ENCODE measurements at places on chromosomes 6 and 20. TPM values are rescaled to one million over a fixed set of nuclear protein-coding genes. Genes with fewer than 3 reads are reported as not detected.

Gene SLC32A1
- total RNA-seq, result not detected

Gene SYNDIG1
- total RNA-seq, result not detected

Gene CYP24A1
- total RNA-seq, result 6.9 TPM

Gene SERAC1
- 15.1 TPM for total RNA-seq

Gene TUBB
- total RNA-seq, result 131 TPM

Gene LINC00237
- not detected for total RNA-seq

Gene CST4
- not detected for total RNA-seq

Gene FAM209B
- total RNA-seq, result 0.26 TPM

Gene SAMHD1
- total RNA-seq, result 2.2 TPM

Gene FHL5
- not detected for total RNA-seq

Gene GUCA1A
- total RNA-seq, result not detected

Gene PKHD1
- not detected for total RNA-seq

DNA sequence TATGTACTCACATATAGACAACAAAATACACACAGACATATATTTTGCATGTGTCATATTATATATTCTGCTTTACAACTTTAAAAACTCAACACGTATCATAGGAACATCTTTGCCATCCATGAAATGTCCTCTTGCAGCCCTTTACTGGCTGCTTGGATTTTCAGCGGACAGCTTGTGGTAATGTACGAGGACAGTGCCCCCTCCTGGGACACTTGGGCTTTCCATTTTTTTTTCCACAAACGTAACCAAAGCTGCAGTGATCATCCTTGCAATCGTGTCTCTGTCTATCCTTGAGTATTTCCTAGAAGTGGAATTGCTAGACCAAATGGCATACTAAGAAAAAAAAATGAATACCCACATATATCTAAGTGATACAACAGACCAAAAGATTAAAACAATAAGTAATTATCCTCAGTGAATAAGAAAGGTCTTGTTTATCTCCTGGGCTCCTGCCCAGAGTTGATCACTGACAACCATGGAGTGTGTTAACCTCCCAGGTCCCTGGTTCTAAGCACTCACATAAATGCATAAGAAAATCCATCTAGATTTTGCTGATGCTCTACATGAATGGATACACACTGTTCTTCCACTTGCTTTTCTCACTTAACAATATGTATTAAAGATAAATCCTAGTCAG is 18.1 kb downstream of the BPI start:
- DNase-seq, result peak; percentile 51

DNA sequence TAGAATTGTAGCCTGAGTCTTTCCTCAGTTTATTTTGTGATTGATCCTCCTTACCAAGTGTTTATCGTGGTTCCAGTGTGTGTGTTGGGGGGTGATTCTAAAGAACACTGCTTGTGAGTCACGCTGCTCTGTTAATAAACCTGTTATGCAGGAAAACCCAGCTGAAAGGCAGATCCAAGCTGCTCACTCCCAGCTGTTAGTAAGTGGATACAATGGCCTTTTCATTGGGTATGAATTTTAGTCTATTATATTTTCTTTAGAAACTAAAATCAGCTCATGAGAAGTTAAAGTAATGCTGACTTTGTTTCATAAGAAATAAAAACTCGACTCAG is 12.2 kb upstream of the DSTN start:
- DNase-seq, result peak; percentile 97

DNA sequence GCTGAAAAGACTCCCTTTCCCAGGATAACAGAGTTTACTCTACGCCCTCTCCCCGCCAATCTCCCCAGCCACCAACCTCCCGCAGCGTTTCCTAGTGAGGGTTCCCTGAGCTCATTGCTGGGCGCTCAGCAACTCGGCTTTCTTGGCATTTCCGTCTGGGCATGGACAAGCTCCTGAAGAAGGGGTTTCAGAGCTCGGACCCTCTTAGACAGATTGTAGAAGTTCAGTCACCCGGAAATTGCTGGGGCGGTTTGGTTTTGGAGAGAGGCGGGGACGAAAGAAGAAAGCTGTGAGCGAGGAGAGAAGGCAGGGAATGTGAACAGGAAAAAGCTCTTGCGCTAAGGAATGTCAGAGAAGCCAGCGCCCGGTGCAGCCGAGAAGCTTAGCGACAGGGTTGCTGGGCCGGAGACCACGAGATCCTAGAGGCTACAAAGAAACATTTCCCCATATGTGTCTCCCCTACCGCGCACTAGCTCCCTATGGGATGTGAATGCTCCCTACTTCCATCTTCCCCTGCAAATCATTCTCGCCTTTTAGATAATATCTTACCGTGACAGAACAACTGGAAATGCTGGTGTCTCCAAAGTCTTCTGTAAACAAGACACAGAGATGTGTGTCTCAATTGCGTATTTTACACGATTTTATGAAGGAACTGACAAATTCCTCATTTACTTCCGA is 15.8 kb downstream of the POM121L2 start:
- peak; percentile 38 for DNase-seq

DNA sequence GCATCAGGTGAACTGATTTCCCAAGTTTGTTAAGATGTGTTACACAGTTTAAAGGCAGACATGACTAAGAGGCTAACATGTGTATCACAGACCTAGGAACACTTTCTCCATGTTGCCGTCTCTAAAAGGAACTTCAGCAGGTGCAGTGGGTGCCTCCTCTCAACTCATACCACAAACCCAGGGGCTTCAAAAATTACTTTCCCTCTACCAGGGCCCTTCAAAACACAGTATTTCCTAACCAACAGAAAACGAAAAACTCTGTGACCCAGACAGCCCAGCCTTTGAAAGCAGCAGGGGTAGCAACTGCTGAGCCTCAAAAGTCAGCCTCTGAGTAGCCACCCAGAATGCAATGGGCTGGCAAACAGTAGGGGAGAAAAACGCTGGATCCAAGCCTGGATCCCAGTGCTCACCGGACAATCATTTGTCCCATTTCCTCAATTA is 28.5 kb downstream of the B4GALT5 start:
- DNase-seq, result no peak

DNA sequence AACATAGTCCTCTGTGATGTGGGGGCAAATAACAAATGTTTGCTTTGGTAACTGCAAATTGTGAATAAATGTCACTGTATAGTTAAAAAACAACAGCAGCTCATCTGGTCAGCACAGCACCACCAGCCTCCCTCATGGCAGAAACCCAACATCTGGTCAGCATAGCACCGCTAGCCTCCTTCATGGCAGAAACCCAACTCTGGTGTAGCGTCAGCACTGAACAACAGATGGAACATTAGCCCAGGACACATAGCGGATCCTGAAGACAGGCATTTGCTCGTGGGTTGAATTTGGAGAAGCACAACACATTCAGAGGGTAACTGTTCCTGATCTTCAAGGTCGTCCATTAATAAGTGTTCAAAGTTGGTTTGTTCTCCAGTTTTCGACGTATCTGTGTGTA is 265.9 kb downstream of the DLL1 start:
- DNase-seq, result no peak

GRCh38 chr20:63423751-63424150 is 48.7 kb downstream of the KCNQ2 start:
- no peak for DNase-seq

DNA sequence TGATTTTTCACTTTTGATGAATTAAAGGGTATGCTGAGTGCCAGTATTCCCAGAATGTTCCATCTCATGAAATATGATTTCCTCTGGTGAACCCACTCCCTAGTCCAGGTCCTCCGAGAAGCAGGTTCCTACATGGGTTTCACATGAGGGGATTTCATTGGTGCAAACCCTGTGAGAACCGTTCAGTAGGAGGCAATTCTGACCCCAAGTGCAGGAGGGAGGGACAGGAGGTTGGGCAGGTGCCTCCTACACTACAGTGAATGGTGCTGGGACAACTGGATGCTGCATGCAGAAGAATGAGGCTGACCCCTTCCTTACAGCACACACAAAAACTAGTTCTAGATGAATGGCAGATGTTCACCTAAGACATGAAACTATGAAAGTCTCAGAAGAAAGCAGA is 5.1 kb upstream of the ULBP2 start:
- no peak for DNase-seq

- DNase-seq, result no peak
These were observed 28.6 kb upstream of the NOTCH4 start for GRCh38 chr6:32252331-32253009.

- DNase-seq, result no peak
These were observed 48.6 kb downstream of the KDM1B start for GRCh38 chr6:18203786-18204185.

GRCh38 chr6:73194744-73195143 is 30.6 kb downstream of the KHDC1L start:
- DNase-seq, result no peak

- DNase-seq, result peak; percentile 17
These were observed 154.6 kb upstream of the SOX4 start for GRCh38 chr6:21438986-21439352.

DNA sequence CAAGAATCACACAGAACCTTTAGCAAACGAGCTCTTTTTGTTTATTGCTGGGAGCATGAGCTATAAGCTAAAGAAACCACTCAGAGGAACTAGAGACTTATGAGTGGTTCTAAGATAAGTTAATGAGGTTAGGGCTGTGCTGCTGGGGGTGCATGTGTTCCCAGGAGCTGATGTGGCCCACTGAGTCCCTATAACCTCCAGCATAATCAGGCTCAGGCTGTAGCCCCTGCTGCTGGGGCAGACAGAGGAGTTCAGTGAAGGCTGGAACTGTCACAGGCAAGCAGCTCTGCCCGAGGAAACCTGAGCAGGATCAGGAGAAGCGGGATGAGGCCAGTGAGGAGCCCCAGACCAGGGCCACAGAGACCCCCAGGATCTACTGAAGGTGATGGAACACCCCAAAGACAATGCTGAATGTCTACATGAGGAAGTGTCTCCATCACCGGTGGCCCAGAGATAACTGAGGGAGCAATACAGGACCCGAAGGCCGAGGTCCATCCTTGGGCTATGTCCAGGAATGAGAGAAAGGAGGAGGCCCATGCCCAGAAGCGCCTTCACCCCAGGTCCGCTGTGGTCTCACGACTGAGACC is 17.3 kb downstream of the TUBB2B start:
- no peak for DNase-seq

DNA sequence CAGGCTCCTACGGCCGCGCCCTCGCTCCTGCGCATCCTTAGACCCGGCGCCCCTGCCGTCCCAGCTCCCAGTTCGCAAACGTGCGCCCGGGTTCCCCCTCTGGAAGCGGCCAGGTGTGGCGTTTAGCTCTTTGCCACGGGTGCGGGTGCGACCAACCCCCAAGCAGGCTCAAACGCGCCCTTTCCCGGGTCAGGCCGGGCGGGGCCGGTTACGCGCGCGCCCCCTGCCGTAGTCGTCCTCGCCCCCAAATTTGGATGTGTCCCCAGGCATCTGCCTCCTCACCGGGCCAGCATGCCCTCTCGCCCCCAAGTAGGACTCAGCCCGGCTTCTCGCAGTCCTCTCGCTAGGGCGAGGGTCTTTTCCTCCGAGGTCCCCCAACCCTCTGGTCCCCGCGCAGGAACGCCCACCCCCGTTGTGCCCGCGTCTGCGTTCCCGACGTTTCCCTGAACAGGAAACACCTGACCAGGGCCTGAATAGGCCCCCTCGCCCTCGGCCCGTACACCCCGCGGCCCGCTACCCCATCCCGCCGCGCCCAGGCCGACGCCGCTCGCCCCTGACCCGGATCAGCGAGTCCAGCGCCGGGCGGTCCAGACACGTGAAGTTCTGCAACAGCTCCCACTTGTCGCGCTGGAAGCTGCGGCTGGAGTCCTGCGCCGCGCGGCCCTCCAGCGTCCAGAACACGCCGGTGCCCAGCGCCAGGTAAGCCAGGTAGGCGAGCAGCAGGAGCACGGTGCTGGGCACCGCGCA is 520 bp downstream of the KCNK17 start:
- DNase-seq, result no peak

GRCh38 chr6:39822846-39823815 is 31.0 kb downstream of the DAAM2 start:
- DNase-seq, result no peak

GRCh38 chr20:18287546-18287914 is 797 bp upstream of the ZNF133 start:
- DNase-seq, result no peak

- DNase-seq, result no peak
These were observed 288.3 kb upstream of the ZNF337 start for GRCh38 chr20:25984933-25985332.

DNA sequence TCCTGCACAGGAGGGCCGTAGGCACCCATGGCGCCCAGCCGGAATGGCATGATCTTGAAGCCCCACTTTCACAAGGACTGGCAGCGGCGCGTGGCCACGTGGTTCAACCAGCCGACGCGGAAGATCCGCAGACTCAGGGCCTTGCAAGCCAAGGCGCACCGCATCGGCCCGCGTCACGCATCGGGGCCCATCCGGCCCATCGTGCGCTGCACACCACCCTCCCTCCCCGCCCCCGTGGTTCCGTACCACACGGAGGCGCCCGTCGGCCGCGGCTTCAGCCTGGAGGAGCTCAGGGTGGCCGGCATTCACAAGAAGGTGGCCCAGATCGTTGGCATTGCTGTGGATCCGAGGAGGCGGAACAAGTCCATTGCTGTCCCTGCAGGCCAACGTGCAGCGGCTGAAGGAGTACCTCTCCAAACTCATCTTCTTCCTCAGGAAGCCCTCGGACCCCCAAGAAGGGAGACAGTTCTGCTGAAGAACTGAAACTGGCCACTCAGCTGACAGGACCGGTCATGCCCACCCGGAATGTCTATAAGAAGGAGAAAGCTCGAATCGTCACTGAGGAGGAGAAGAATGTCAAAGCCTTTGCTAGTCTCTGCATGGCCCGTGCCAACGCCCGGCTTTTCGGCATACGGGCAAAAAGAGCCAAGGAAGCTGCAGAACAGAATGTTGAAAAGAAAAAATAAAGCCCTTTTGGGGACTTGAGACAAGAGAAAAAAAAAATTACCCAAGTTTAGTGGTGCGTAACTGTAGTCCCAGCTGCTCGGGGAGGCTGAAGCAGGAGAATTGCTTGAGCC is 9.9 kb upstream of the NCOA5 start:
- DNase-seq, result no peak

- no peak for DNase-seq
These were observed 30.2 kb downstream of the TRAM2 start for GRCh38 chr6:52546678-52547077.

DNA sequence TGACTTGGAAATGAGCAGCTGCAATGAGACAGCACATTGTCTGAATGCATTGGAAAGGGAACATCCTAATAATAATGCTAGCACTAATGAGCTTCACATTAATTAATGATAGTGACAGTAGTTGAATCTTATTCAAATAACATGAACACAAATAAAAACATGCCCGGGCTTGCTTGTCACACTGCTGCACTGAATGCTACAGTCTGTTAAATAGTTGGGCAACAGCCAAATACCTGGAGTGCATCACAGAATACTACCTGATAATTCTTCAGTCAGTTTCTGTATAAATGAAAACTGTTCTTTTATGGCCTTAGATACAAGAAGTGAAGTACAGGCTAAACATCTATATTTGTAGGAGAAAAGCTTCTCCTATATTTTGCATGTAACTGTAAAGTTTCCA is 458.7 kb downstream of the RNF144B start:
- peak; percentile 50 for DNase-seq

GRCh38 chr20:14707865-14708596 is 370.6 kb upstream of the FLRT3 start:
- peak; percentile 44 for DNase-seq

Data from bronchial epithelial cell (primary cell).